ENCODE measurements at places on chromosomes 11 and 22.

- peak; percentile 82 for DNase-seq
Observed at GRCh38 chr22:20429254-20430100, 8.1 kb downstream of the SCARF2 start.

- DNase-seq: no peak
Observed at GRCh38 chr22:41779929-41780505, 20.5 kb upstream of the CCDC134 start.

GRCh38 chr11:78902771-78903507 is 328.3 kb upstream of the NARS2 start:
- DNase-seq: no peak

DNA sequence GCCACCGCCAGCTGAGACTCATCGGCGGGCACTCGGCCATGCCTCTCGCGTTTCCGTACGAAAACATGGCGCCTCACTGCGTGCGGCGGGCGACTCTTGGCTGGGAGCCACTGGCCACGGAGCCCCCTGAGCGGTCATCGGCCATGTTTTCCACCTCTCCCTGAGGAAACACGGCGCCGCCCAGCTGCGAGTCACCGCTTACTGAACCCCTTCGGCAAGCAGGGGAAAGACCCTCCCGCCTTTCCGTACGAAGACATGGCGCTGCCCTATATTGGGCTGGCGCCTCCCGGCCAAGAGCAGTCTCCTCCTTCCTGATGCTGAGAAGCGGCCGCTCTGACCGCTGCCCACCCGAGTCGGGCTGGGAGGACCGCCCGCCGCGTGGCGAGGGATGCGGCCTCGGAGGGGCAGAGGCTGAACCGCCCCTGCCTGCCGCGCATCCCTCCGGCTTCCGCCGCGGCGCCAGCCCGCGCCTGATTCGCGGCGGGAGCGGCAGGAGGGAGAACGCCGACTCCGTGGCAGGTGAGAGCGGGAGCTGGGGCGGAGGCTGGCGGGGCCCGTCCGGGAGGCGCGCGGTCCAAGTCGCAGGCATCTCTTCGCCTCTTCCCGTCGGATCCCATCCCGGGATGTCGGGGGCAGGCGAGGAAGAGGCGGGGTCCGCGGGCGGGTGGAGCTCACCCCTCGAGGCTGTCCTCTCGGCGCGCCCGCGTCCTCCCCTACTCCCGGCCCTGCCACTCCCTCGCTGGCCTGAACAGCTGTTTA is at the start of gene TCP11L1:
TSS of gene TCP11L1 (plus strand) at position 299 of the 759 bp plus-strand sequence. CDS start 4,202 bp downstream, outside the sequence.
- DNase-seq: peak; percentile 75

DNA sequence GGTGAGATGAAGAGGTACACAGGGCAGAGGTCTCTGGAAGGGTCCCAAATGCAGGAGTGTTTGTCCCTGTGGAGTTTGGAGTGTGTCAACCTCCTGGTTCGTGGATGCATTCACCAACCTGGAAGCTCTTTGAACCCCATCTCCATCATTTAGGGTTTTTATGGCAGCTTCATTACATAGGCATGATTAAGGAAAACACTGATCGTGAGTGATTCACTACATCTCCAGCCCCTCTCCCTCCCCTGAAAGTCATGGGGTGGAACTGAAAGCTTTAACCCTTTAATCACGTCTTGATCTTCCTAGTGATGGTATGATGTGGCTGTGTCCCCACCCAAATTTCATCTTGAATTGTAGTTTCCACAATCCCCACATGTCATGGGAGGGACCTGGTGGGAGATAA is 19.8 kb upstream of the INCENP start:
- no peak for DNase-seq

DNA sequence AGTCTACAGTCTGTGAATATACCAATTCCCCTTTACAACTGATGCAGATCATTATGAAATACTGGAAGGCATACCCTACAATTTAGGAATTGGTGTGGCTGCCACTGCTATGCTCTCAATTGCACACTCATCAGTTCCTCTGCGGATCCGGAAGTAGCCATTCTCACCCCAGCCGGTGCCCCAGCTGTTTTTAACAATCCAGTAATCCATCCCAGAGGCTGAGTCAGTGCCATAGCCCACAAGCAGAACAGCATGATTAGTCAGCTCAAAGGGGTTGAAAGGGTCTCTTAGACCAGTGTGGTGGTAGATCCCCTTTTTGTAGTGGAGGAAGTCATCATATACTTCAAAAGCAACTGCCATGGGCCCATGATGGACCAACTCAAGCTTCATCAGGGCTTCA is 43.6 kb downstream of the CTSC start:
- no peak for DNase-seq

GRCh38 chr22:49236541-49237075 is 591.1 kb downstream of the BRD1 start:
- no peak for DNase-seq

DNA sequence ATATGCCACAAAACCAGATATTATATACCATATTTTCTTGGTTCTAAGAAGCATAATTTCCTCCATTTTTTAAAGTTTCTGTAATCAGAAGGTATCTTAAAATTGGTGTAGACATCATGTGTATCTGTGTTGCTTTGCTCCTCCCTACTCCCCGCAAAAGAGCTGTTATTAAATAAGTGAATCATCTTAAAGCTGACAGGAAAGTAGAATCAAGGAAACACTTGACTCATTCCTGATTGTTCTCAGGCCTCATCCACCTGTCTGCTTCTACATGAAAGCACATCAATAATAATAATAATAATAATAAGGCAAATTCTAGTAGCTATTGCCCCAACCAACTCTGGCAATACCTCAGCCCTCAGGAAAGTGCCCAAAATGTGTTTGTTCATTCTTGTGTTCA is 26.2 kb upstream of the GUCY1A2 start:
- DNase-seq: no peak

DNA sequence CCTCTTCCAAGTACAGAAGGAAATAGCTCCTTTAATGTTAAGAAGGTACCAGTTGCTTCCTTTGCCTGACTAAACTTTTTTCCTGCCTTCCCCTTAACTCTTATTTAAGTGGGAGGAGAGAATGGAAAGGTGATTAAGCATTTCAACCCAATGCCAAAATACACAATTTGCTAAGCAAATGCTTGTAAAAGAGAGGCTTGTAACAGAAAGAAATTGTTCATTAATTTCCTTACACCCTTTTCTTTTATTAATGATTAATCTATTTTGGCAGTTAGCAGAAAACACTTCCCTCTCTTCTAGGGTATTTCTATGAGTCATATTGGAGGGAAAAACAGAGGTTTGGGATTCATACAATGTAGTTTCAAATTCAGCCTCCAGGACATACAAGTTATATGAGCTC is 427.6 kb upstream of the FAT3 start:
- DNase-seq: no peak

- no peak for DNase-seq
Observed at GRCh38 chr11:134724106-134724778, 312.2 kb upstream of the B3GAT1 start.

- DNase-seq: no peak
Observed at GRCh38 chr22:20829491-20830134, 29.0 kb downstream of the PI4KA start.

- no peak for DNase-seq
Observed at GRCh38 chr11:102457056-102457677, 4.6 kb upstream of the TMEM123 start.

DNA sequence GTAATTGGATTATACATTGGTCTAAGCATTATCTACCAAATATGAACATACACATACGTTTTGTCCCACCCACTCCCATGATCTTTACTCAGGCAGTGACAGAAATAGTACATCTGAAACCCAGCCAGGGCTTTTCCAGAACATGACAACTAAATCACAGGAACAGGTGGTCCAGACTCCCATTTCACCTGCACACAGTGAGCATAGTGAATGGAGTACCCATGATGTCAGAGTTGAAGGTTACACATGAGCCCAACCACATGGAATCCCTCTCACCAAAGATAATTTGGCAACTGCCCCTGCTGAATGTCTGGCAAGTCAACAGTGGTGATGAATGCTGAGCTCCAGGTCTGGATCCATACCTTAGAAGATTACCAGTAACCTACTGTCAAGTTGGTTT is 411.9 kb upstream of the LUZP2 start:
- no peak for DNase-seq

DNA sequence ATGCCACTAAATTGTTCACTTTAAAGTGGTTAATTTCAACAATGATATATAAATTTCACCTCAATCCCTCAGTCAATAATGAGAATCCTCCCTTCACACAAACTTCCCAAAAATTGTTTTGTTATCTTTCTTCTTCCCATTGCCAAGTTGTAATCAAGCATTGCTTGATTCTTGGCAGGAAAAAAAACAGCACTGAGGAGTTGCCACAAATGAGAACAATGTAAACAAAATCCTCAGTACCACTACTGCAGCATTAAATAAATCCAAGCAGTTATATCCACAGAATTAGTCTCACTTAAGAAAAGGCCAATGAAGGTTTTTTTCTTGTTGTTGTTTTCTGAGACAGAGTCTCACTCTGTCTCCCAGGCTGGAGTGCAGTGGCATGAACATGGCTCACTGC is 38.2 kb downstream of the FAM168A start:
- no peak for DNase-seq

DNA sequence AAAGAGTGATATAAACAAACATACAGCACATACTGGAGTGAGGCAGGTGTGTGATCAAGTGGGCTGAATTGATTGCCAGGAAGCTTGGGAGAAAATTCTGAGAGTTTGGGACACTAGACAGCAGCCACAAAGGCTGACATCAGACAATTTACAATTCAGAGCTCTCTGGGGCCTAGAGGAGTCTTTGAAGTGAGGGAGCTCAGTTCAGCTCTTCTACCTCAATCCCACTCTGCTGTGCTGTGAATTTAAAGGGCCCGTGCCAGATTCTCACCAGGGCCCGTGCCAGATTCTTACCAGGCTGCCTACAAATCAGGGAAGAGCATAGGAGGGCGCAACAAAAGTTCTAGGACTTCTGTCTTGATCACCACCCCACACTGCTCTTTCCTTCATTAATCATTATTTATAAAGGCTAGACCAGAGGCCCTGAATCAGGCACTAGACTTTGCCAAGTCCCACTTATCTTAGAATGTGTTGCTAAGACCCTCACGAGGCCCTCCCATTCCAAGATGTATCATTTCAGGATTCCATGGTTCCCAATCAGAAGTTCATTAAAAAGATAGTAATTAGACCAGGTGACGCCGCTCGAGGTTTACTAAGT is 112.4 kb downstream of the KIRREL3 start:
- DNase-seq: no peak

GRCh38 chr11:125360066-125360465 is 136.0 kb downstream of the FEZ1 start:
- no peak for DNase-seq

GRCh38 chr11:133529807-133530500 is 2.3 kb downstream of the OPCML start:
- DNase-seq: no peak

DNA sequence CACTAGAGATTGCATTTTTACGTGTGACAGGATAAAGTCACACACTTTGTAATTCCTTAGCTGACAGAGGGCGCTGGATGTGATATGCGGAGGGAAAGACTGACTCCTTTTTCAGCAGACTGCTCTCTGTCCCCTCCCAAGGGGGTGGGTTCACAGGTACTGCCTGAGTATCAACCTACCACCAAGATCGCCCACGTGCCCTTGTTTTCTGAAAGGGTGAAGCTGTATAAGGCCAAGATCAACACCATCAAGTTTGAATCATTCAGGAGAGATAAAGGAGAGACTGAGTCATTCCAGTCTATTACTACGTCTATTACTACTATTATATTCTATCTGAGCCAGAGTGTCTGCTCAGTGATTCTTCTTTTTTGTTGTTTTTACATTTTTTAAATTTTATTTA is 30.7 kb downstream of the BUD13 start:
- no peak for DNase-seq

- peak; percentile 98 for DNase-seq
Observed at GRCh38 chr11:64152841-64153691, 12.8 kb downstream of the MACROD1 start.

DNA sequence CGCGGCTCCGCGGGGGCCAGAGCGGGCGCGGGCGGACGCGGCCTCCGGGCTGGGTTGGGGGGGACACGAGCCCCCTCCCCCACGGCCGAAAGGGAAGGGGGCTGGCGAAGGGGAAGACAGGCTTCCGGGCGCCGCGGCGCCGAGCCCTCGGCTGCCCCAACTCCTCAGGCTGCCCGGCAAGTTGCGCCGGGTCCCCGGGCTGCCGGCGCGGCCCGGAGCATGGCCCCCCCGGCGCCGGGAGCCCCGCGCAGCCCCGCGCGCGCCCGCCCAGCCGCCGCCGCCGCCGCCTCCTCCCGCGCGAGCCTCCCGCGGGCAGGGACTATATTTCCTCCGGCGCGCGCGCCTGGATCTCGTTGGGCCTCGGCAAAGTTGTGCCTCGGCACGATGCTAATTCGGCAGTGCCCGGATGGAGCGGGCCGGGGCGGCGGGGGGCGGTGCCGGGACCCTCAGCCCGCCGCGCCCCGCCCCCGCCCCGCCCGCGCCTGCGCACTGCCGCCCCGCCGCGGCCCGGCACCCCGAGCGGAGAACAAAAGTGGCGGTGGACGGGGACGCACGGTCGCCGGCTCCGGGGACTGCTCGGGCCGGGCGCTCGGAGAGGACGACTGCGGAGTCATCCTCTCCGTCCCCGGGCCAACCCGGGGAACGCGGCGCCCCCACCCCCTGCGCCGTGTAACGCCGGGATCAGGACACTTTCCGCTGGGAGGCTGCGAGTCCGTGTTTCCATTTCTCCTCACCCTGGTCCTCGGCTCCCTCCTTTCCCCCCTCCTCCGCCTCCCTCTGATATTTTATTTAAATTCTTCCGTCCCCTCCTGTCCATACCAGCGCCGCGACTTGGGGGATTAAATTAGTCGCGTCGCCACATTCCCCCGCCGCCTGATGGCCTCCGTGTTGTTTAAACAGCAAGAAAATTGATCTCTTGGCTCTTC is at the start of gene PHF21B:
TSS of gene PHF21B (minus strand) at position 400 of the 926 bp plus-strand sequence. CDS start 456 bp downstream, outside the sequence.
- DNase-seq: no peak

DNA sequence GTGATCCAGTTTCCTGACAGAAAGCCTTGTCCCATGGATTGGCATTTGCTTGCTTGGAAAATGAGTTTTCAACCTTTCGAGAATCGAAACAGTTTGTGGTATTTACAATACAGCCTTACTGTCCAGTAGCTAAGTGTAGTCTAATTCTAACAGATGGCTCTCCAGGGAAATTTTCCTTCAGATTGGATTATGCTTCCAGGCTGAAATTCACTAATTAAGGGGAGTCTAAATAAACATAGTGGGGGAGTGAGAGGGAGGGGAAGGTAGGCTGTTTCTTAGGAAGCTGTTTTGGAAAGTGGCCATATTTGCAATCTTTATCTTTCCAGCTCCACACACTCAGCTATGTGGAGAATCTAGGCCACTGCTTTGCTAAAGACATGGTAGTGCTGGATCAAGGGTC is 81.3 kb downstream of the SYT9 start:
- DNase-seq: no peak

GRCh38 chr22:46198274-46198673 is 47.9 kb downstream of the PPARA start:
- no peak for DNase-seq

- DNase-seq: no peak
Observed at GRCh38 chr11:92667486-92668152, 301.8 kb upstream of the MTNR1B start.

GRCh38 chr11:131696690-131697089 is 326.3 kb downstream of the NTM start:
- no peak for DNase-seq

- no peak for DNase-seq
Observed at GRCh38 chr11:134459246-134460061, 47.4 kb upstream of the B3GAT1 start.

Measured in GM12892 (cell line).